ENCODE measurements at places on chromosomes 5 and 9.

GRCh38 chr5:22521521-22521920 is 331.6 kb downstream of the CDH12 start:
- DNase-seq: no peak

- no peak for DNase-seq
These were observed 407.1 kb upstream of the DMAC1 start for GRCh38 chr9:8206720-8207119.

DNA sequence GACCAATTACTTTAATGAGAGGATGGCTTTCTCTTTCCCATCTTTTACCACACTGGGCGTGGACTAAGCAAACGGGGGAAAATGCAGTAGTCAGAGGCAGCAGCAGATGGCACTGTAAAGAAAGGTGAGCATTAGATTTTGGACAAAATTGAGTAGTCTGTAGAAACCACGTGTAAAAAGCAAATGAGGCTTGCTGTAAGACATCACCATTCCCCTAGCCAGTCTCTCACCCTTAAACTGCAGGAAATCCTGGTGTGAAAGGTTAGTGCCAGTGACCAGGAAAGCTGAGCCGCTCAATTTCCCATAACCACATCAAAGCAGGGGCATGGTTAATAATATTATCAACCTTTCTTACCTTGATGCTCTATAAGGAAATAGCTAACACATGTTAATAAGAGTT is 31.8 kb downstream of the SPATA31C2 start:
- no peak for DNase-seq

DNA sequence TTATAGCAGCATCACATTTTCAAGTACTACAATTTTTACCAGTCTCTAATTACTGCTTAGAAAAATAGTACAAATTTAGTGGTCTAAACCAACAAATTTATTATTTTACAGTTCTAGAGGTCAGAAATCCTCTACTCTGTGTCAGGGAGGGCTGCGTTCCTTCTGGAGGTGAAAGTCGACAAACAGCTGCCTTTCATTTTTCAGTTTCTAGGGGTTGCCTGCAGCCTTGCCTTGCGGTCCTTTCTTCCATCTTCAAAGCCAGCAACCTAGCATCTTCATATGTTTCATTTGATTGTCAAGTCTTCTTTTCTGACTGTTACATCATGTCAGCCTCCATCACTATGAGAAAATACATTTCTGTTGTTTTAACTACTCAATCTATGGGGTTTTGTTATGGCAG is 1022.1 kb downstream of the CDH18 start:
- no peak for DNase-seq

GRCh38 chr9:133054966-133055365 is 6.8 kb upstream of the CEL start:
- no peak for DNase-seq

DNA sequence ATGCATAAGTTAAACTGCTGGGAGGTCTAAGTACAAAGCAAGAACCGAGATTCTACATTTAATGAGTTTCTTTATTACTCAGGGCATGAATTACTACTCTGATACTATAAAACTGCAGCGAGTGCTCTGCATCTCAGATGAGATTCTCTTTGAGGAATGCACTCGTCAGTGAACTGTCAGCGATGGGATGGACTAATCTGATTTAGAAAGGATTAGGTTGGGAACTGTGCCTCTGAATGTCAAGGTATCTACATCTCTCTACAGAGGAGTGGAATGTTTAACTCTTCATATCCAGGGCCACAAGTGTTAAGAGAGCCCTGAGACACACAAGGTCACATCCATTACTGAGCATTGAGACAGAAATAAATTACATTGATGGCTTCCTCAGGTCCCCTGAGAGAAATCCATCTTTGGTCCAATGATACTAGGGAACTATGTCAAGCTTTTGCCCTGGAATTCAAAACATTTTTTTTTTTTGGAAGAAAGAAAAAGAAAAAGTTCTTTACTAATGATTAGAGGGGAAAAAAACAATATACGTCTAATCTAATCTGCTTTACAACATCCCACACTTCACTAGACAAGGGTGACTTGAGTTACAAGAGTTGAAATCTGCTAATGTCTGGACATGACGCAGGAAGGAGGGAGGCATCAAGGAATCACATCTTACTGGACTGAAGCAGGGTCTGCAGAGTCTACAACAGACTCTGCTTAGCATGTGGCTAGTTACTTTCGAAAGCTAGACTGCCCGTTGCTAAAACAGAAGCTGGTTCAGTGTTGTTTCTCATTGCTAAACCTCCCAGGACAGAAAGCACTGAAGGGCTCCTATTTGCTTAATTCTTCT is 270.0 kb upstream of the TLE4 start:
- DNase-seq: no peak

GRCh38 chr9:120365386-120365785 is 214.6 kb downstream of the CDK5RAP2 start:
- no peak for DNase-seq

DNA sequence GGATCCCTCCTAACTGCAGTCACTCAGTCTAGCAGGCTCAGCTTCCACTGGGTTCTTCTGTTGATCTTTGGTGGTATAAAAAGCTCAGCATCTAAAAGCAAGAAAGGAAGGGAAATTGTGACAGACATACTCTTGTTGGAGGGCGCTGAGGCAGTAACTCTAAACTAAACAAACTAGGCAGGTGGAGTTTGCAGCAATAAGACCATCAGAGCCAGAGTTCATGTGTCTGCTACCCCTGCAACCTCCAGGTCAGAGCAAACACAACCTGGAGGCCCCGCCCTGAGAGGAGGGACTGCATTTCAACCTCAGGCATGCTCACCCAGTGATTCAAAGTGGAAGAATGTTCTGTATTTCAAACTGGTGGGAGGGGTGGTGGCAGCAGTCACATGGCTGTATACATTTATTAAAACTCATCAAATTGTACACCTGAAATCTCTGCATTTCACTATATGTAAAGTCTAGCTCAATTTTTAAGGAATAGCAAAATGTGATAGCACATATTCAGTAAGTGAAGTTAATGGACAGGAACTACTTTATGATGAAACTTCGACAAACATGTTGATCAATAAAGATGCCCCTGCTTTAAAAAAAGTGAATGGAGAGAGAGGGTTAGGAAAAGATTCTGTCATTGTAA is 7.1 kb downstream of the ACTL7A start:
- DNase-seq: no peak

DNA sequence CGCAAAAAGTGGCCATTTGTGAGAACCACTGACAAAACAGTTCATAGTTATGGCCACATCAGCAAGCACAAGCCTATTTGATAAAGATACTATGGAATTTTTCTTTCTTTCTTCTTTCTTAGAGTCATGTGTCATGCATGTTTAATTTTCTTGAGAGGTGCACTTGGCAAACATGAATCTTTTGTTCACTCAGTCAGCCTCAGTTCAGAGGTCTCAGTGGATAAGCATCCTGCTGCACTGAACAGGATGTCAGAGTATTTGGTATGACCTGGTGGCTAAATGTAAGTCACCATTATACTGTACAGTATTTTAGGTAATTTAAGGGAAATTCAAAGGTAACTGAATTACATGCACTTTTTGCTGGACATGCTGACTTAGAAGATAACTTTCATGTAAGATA is 5.4 kb downstream of the NNT start:
- no peak for DNase-seq

DNA sequence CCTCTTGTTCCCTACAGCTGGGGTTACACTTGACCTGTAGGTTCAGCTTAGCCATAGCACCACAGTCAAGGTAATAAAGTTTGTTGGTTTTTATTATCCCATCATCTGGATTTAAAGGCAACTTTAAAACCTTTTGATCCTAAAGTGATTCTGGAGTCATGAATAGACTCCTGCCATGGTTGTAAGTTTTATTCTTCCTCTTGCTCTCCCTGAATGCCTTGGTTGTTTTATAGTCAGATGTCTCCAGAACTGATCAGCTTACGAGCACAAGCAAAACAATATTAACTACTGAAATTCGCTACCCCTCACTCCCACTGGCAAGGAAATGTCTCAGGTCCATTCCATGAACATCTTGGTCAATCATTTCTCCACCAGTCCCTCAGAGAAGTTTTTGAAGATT is 1328.6 kb downstream of the PTPRD start:
- DNase-seq: no peak

GRCh38 chr9:134551644-134552348 is 89.8 kb upstream of the COL5A1 start:
- no peak for DNase-seq

DNA sequence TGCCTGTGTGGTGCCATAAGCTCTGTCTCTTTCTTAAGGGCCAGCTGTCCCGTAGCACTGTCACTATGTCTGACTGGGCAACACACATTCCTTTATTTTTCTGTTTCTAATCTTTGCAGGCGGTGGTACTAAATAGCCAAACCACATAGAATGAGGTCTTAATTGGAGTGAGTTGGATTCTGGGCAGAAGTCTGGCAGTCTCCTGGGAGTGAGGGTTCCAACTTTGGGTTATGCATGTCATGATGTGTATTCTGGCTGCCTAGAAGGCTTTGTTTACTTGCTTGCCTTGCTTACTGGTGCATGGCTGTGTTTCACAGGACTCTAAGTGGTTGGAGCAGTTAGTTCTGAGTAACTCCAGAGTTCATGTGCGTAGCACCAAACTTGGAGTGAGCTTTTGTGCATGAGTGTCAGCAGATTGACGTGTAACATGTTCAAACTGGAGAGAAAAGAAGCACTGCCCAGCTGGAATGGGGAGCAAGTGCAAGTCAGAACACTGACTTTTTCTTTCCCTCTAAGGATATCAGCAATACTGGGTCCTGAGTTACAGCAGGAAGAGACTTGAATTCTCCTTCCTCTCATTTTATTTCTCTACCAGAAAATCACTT is 185.8 kb downstream of the PCSK1 start:
- no peak for DNase-seq

GRCh38 chr9:2662496-2662895 is 40.9 kb downstream of the VLDLR start:
- no peak for DNase-seq

- DNase-seq: no peak
These were observed 120.2 kb upstream of the SLC25A48 start for GRCh38 chr5:135714126-135714894.
